ENCODE measurements at places on chromosomes 5 and 9.

- no peak for DNase-seq
Observed at GRCh38 chr5:142941245-142941644, 171.1 kb downstream of the ARHGAP26 start.

- DNase-seq, result no peak
Observed at GRCh38 chr9:68446836-68447235, 90.4 kb downstream of the PGM5 start.

DNA sequence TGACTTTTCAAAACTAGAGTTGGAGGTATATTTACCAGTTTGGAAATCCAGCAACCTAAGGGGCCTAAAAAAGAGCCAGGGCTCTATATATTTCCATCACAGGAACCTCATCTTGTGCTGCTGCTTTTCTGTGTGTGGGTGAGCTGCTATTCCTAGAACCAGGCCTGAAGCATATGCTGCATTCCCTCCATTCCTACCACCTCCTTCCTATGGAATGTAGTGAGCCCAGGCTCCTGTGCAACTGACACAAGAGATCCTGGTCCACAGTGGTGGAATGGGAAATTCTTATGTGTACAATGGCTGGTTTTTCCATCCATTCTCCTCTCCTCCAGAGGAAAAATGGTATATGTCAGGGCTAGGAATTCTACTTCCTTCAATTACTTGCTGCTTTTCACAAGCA lies 39.1 kb downstream of the SPEF2 start:
- DNase-seq, result no peak

DNA sequence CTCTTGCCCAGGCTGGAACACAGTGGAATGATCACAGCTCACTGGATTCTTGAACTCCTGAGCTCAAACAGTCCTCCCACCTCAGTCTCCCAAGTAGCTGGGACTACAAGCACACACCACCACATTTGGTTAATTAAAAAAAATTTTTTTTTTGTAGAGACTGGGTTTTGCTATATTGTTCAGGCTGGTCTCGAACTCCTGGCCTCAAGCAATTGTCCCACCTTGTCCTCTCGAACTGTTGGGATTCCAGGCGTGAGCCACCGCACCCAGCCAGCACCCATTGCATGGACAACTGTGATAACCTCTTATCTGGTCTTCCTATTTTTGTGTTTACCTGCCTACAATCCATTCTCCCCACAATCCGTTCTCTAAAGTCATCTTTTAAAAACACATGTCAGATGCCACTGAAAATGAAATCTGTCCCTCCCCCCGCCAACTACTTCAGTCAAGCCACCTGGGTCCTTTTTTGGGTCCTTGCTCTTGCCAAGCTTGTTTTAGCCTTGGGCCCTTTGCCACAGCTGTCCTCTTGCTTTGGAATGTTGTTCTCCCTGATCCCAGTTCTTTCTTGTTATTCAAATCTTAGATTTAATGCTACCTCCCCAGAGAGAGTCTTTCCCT lies 250.5 kb downstream of the PIK3R1 start:
- no peak for DNase-seq

DNA sequence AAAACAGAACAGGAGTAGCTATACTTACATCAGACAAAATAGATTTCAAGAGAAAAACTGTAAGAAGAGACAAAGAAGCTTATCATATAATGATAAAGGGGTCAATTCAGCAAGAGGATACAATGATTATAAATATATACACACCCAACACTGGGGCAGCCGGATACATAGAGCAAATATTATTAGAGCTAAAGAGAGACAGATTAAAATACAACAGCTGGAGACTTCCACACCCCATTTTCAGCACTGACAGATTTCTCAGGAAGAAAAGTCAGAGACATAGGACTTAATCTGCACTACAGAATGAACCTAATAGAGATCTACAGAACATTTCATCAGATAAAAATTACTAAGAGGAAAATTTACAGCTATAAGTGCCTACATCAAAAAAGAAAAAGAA lies 35.7 kb downstream of the OXCT1 start:
- DNase-seq, result no peak

- DNase-seq, result no peak
Observed at GRCh38 chr5:176559683-176560082, 10.5 kb downstream of the CDHR2 start.

DNA sequence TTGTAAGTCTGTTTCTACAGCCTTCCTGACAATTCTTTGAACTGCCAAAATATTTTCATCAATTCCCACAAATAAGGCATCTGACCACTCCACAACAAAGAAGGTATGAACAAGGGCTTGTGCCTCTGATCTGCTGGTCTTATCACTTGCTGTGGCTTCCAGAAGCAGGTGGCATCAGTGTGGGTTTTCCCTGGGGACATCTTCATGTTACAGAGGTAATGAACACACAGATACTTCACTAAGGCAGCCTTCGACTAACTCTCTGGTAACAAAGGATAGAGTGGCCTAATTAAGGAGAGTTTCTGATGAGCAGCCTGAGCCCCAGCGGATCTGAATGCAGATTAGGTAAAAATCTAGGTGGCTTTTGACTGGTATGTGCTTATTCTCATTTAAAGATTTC lies 15.2 kb upstream of the ERAP2 start:
- no peak for DNase-seq

GRCh38 chr5:107616213-107616612 lies 54.5 kb downstream of the EFNA5 start:
- DNase-seq, result no peak

- no peak for DNase-seq
Observed at GRCh38 chr9:99172124-99173091, 49.3 kb downstream of the ALG2 start.

DNA sequence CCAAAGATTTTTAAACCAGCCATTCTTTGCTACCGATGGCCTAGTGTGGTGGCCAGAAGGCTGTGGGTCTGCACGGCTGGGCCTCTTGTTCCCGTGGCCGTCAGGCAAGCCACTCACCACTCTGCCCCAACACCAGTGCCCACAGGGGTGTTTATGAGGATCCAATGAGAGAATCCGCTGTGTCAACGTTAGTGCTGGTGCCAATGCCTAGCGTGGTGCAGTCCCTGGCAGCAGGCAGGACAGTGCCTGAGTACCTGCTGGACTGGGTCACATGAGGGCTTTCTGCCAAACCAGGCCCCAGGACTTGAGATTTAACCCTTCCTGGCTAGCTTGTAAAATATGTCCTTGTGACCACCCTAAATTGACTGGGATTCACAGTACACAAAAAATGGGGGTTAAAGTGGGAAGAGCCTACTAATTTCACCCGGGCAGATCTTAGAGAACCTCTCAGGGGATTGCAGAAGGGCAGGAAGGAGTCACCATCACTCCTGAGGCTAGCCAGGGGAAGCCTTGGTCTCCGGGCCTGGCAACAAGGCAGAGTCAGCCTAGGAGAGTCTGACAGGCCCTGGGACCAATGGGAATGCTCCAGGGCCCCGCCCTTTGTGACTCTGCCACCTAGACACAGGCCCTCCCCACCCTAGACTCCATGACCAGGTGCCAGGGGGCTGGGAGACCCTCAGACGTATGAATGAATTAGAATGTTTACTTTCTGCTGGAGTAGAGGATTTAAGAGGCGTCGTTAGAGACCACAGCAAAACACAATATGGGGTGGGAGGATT lies 63.2 kb upstream of the FSTL4 start:
- no peak for DNase-seq

DNA sequence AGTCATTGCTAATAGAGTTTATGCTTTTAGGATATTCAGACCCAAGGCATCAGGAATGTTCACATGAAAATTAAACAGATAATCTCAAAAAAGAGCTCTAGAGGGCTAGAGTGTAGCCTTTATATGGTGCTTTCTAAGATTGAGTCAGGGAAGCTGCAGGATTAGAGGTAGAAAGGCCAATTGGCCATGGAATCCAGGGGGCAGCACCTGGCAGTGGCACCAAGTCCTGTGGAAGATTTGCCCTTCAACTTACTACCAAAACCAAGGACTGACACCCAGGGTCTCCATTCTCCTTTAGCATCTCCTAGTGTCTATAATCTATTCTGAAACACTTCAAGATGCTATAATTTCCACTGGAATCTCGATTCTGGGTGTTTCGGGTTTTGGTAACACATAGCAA lies 112.4 kb downstream of the ACER2 start:
- DNase-seq, result no peak

DNA sequence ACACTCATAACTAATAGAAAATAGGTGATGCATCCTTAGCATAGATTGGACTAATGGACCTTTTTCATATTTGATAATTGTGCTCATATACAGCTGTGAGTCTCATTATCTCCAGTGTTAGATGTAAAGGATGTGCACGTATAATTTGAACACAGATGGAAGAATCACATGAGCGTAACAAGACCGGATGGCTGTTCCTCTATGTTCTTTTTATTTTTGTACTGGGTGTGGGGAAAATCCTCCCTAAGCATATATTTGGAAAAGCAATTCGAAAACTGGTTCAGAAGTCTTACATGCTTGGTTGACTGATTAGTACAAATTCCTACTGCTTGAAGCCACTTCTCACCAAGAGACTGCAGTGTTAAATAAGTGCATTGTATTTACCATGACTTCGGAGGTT lies 230.2 kb downstream of the AOPEP start:
- no peak for DNase-seq

DNA sequence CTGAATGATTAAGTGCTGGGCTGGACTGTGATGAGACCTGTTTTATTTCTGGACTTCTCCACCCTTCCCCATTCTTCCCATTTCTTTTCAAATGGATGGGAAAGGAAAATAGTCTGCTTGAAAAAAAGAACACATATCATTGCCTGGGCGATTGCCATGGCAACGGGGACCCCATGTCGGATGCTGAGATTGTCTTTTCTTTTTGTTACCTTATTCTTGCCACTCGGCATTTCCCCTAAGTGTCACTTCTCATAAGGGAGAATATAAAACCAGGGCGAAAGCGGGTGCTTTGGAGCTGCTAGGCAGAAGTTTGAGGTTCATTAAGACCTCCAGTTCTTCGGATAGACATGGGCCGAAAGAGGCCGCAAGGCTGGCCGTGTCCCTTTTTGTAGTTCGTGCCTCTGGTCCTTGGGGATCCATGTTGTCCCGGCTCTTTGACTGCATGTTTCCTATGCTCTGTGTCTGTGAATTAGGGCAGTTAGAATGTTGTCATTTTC lies 763 bp downstream of the FGD3 start:
- no peak for DNase-seq

DNA sequence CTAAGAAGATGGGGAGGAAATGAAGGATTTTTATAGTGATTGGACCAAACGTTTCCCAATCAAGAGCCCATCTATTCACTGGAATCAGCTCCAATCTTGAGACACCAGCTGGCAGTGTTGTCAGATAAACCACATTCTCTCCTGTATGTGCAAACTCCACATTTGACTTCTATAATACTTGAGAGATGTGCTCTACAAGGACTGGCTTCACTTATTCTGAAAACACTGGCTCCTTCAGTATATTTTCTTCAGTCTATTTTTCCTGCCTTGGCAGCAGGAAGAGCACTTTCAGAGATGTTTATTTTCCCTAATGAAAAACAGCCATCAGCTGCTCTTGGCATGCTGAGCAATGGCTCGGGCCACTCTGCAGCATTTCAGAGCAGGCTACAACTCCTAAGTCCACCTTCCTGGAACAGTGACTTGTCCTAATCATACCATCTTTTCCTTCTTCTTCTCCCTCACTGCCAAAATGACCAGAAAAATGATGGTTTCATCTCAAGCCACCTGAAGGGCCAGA lies 96.9 kb upstream of the FSTL4 start:
- no peak for DNase-seq

DNA sequence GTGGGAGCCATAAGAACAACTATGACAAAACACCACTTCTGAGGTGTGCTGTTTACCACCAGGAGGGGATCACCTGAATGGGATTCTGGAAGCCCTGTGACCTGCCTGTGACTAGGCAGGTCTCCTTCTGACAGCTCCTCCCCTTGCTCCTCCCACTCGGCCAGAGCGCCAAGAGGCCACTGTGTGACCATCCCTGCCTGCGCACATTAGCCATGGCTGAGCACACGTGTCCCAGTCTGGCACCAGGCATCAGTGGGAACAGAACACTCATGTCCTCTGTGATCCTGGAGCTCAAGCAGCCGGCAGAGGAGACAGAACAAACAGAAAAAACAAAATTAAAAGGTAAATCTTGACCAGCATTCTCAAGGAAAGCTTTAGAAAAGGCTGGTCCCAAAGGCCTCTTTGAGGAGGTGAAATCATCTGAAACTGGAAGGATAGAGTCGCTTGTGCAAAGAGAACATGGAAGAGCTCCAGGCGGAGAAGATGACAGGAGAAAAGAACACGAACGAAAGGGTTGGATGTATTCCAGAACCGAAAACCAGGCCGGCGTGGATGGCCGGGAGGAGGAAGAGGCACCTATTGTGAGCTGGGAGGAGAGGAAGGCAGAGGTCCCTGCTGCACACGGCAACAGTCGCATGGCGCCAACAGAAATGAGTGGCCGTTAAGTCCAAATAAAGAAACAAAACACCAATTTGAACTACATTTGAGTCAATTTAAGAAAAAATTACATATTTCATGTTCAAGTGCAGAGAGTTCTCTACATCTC lies 5.1 kb downstream of the MED10 start:
- no peak for DNase-seq

DNA sequence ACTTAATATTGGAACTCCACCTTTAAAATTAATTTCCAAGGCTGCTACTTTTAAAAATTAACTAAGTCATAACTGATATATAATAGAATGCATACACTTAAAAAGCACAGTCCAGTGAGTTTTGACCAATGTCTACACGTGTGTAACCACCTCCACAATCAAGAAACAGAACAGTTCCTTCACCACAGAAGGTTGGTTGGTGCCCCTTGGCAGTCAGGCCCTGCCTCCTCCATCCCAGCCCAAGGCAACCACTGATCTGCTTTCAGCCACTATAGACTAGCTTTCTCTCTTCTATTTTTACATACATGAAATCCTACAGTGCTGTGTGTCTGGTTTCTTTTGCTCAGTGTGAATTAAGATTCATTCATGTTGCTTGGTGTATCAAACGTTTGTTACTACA lies 215.2 kb downstream of the CRB2 start:
- DNase-seq, result no peak

- no peak for DNase-seq
Observed at GRCh38 chr5:53434541-53434940, 45.9 kb upstream of the FST start.

- no peak for DNase-seq
Observed at GRCh38 chr5:26833596-26833995, 204.8 kb downstream of the CDH9 start.

- no peak for DNase-seq
Observed at GRCh38 chr5:41921166-41921565, 3.9 kb upstream of the FBXO4 start.

GRCh38 chr5:55222092-55222984 lies 4.8 kb downstream of the MCIDAS start:
- no peak for DNase-seq

DNA sequence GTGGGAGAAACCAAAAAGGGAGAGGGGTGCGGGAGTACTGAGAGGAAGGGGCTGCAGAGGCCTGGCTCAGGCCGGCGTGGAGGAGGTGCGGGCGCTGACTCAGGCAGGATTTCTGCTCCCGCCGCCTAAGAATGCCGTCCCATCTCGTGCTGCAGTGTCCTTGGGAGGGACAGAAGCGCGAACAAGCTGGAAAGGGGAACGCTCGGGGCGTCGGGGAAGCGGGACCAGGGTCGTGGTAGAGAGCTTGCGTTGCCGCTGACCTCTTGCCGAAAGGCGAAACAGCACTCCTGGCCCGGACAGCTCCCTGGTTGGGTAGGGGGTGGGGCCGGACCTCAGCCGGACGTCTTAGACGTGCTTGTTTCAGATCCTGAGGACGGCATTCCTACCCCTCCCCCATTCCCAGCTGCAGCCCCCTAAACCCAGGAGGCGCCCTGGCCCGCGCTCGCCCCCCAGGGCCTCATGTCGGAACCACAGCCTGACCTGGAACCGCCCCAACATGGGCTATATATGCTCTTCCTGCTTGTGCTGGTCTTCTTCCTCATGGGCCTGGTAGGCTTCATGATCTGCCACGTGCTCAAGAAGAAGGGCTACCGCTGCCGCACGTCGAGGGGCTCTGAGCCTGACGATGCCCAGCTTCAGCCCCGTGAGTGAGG lies 1.1 kb downstream of the RELL2 start:
- peak; percentile 77 for DNase-seq

Data from activated T-cell treated with anti-CD3 and anti-CD28 coated beads, Interleukin-2, amount 50 U/mL, for 24 hours (primary cell).